ENCODE measurements at places on chromosomes 1 and 21.
A peak's percentile ranks its signal among the peaks of the same experiment; 100 is the strongest.

- H3K36me3 ChIP-seq: no peaks in the 10 kb centered on the region
- H3K27me3 ChIP-seq: no peaks in the 10 kb centered on the region
- no peaks in the 10 kb centered on the region for H3K4me1 ChIP-seq
- DNase-seq: no peak
Observed at GRCh38 chr1:57431400-57431799, 7.5 kb upstream of the DAB1 start.

DNA sequence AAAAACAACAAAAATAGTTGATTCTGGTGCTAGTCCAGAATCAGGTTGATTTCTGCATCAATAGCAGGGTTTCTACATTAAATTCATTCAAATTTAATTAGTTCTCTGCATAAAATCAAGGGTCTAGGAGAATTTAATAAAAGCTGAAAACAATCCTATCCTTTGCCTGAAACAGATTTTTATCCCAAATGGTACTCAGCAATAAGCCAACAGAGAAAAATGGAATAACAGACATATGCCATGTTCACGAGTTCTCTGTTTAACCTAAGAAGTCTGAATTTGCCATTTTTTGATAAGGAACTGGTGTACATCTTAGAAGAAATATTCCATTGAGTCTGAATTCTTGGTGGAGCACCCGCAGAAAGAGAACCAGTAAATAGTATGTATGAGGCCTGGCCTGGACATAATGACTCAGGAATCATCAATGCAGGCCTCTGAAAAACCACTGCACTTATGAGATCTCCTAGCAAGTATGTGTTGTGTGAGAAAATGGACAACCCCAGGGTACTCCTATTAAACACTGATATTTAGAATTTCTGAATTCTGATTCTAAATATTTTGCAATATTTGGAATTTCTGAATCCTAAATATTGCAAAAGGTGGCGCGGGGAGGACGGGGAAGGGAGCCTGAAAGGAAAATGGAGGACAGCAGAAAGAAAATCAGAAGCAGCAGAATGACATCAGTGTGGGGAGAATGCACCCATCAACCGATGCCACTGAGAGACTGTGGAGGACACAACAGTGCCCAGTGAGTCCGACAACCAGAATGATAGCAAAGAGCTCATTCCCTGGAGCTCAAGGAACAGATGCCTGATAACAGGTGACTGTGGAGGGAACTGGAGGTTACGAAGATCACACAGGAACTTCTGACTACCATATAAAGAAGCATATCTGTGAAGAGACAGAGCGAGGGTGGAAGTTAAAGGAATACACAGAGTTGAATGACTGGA lies 97.6 kb downstream of the APP start:
- H3K27me3 ChIP-seq: peaks cover 32% of the 10 kb centered on the region
- no peak overlapping the region for H3K27ac ChIP-seq
- DNase-seq: no peak
- H3K4me3 ChIP-seq: no peak overlapping the region
- peaks cover 4% of the 10 kb centered on the region for H3K36me3 ChIP-seq

DNA sequence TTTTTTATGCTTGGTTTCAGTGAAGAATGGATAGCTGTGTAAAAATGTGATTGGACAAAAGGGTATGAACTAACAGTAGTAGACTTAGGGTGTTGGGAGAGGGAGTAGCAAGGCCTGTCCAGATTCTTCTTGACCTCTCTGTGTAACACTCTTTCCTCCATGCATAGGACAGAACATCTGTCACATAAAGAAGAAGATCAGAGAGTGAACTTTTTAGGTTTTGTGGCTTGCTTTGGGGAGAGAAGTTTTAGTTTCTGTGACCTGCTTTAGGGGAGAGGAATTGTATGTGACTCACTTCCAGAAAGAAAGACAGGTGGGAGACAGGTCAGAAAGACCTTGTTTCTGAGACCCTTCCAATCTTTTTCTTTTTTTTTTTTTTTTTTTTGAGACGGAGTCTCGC lies 27.3 kb upstream of the LRRC52 start:
- no peak overlapping the region for H3K27ac ChIP-seq
- H3K36me3 ChIP-seq: no peaks in the 10 kb centered on the region
- peaks cover 6% of the 10 kb centered on the region for H3K4me1 ChIP-seq
- no peak for DNase-seq
- H3K27me3 ChIP-seq: peaks cover 10% of the 10 kb centered on the region

GRCh38 chr1:204837440-204838084 lies 33.1 kb upstream of the NFASC start:
- H3K4me1 ChIP-seq: no peaks in the 10 kb centered on the region
- peak; percentile 95 for DNase-seq
- H3K27me3 ChIP-seq: no peaks in the 10 kb centered on the region

DNA sequence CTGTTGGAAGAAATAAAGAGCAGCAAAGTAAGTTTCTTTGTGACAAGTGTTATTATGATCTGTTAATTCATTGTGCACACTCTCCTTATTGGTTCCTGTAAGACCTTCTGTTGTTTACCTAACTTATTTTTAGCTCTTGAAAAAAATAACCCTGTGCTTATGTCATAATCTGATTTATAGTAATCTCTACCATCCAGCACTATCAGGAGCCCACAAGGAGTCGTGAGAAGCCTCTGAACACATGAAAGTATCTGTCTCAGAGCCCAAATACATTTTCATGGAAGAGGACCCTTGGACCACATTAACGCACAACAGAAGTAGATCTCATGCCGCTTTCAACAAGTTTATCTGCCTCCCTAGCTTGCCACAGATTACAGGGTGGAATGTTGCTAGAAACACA lies 45.8 kb downstream of the CENPF start:
- H3K4me1 ChIP-seq: no peaks in the 10 kb centered on the region
- peaks cover 87% of the 10 kb centered on the region for H3K36me3 ChIP-seq
- no peak overlapping the region for H3K4me3 ChIP-seq
- H3K27me3 ChIP-seq: no peaks in the 10 kb centered on the region

GRCh38 chr1:56577406-56578137 lies 1.8 kb downstream of the PLPP3 start:
- H3K4me1 ChIP-seq: peaks cover 2% of the 10 kb centered on the region
- peak; percentile 52 for DNase-seq
- no peaks in the 10 kb centered on the region for H3K27me3 ChIP-seq
- no peak overlapping the region for H3K27ac ChIP-seq
- H3K4me3 ChIP-seq: peak overlapping the region; percentile 88

GRCh38 chr1:104238991-104239390 lies 489.3 kb downstream of the AMY1C start:
- H3K36me3 ChIP-seq: no peaks in the 10 kb centered on the region
- H3K27ac ChIP-seq: no peak overlapping the region
- no peak overlapping the region for H3K4me3 ChIP-seq
- peaks cover 12% of the 10 kb centered on the region for H3K4me1 ChIP-seq

DNA sequence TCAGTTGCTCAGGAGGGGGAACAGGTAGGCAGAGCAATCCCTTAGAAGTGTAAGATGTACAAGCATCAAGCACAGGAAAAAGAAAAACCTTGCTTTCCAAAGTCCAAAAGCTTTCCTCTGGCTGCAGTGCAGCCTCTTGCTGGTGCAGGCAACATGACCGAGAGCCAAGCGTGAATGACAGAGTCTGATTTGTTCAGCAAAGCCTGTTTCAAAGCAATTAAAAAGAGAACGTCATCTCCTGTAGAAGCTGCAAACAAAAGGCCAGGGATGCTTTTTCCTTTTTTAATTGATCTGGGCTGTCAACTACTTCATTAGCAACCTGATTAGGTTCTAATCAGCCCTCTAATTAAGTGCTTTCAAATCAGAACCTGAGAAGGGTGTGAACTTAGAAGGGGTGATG lies 38.2 kb upstream of the PLA2G2C start:
- DNase-seq: no peak
- no peak overlapping the region for H3K4me3 ChIP-seq
- H3K4me1 ChIP-seq: no peaks in the 10 kb centered on the region
- no peaks in the 10 kb centered on the region for H3K36me3 ChIP-seq
- no peak overlapping the region for H3K27ac ChIP-seq

- no peak for DNase-seq
- H3K27ac ChIP-seq: no peak overlapping the region
- no peaks in the 10 kb centered on the region for H3K27me3 ChIP-seq
- no peaks in the 10 kb centered on the region for H3K4me1 ChIP-seq
- no peak overlapping the region for H3K4me3 ChIP-seq
Observed at GRCh38 chr1:202242080-202242419, 48.5 kb downstream of the LGR6 start.

- H3K4me3 ChIP-seq: no peak overlapping the region
- no peaks in the 10 kb centered on the region for H3K36me3 ChIP-seq
- H3K27me3 ChIP-seq: no peaks in the 10 kb centered on the region
- no peak for DNase-seq
- no peak overlapping the region for H3K27ac ChIP-seq
Observed at GRCh38 chr1:41514381-41514780, 29.9 kb upstream of the EDN2 start.

DNA sequence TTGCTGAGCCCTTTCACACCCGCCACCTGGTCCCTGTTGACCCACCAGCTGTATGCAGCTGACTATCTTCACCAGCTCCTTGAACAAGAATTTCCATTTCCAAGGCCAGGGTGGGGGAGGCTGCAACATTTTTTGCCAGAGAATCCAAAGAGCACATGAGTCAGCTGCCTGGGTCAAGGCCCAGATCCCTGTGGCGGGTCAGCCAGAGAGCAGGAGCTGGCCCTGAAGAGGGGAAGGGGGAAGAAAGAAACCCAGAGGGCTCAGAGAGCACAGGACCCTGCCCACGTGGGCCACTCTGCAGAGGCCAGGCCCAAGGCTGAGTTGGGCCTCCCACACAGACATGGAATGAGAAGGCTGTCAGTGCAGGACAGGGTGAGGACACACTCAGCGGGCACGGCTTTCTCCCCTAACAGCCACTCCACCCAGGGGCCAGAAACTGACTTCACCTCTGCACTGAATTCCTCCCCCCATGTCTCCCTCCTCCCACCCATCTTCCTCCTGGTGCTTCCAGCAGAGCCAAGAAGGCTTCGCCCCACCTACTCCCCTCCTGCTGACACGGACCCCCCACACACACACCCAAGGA lies 28.9 kb downstream of the S100A6 start:
- H3K27me3 ChIP-seq: peaks cover 5% of the 10 kb centered on the region
- DNase-seq: no peak
- no peaks in the 10 kb centered on the region for H3K4me1 ChIP-seq

GRCh38 chr1:2927393-2928360 lies 93.6 kb upstream of the ACTRT2 start:
- no peak overlapping the region for H3K27ac ChIP-seq
- H3K27me3 ChIP-seq: no peaks in the 10 kb centered on the region
- H3K36me3 ChIP-seq: no peaks in the 10 kb centered on the region
- H3K4me3 ChIP-seq: no peak overlapping the region

GRCh38 chr1:212664409-212665199 lies 35.0 kb downstream of the BATF3 start:
- H3K36me3 ChIP-seq: no peaks in the 10 kb centered on the region
- DNase-seq: no peak
- no peaks in the 10 kb centered on the region for H3K27me3 ChIP-seq
- H3K27ac ChIP-seq: no peak overlapping the region

GRCh38 chr1:234768569-234769283 lies 158.7 kb upstream of the IRF2BP2 start:
- DNase-seq: no peak
- H3K4me1 ChIP-seq: peaks cover 18% of the 10 kb centered on the region
- no peaks in the 10 kb centered on the region for H3K27me3 ChIP-seq
- H3K4me3 ChIP-seq: no peak overlapping the region
- no peaks in the 10 kb centered on the region for H3K36me3 ChIP-seq

DNA sequence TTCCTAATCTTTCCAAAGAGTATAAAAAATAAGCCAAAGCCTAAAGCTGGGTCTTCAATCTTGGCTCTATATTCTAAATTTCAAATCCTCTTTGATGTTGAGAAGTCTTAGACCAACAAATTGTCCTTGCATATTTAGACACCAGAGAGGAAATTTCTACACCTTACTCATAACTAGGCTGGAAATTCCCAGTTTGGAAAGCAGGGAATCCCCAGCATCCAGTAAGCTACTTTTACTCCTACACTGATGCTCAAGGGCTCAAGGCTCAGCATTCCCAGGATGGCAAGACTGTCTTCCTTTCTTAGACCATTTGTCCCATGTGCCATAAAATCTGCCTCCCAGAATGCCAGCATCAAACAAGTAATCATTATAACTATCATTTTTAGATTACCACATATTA lies 28.3 kb downstream of the PRDX6 start:
- H3K4me1 ChIP-seq: peaks cover 10% of the 10 kb centered on the region
- no peaks in the 10 kb centered on the region for H3K36me3 ChIP-seq
- no peaks in the 10 kb centered on the region for H3K27me3 ChIP-seq
- no peak overlapping the region for H3K27ac ChIP-seq

- H3K4me3 ChIP-seq: no peak overlapping the region
- no peaks in the 10 kb centered on the region for H3K36me3 ChIP-seq
- no peak overlapping the region for H3K27ac ChIP-seq
- H3K4me1 ChIP-seq: no peaks in the 10 kb centered on the region
- H3K27me3 ChIP-seq: no peaks in the 10 kb centered on the region
Observed at GRCh38 chr1:7278045-7278444, 492.8 kb downstream of the CAMTA1 start.
